ENCODE measurements at places on chromosomes 11 and 22.

DNA sequence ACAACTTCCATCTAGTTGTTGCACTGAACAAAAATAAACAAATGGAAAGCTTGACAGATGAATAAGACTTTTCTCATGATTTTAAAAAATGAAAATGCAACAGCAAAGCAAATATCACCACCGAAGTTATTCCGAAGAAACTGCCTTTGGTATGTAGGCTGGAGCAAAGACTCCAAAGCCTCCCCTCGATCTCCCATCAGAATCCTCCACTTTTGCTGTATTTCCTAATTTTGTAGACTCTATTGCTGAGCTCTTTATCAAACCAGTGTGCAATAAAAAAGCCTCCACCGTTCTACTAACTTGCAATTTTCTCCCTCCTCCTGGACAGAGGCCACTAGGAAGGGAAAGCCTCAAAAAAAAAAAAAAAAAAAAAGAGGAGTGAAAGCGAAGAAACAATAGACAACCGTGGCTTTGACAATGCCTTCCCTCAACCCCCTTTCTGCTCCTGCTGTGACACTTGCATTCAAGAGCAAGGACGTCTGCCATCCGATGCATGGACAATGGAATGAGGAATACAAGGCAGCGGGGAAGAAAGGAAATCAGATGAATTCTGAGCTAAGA is 190.9 kb upstream of the BLID start:
- DNase-seq = no peak

DNA sequence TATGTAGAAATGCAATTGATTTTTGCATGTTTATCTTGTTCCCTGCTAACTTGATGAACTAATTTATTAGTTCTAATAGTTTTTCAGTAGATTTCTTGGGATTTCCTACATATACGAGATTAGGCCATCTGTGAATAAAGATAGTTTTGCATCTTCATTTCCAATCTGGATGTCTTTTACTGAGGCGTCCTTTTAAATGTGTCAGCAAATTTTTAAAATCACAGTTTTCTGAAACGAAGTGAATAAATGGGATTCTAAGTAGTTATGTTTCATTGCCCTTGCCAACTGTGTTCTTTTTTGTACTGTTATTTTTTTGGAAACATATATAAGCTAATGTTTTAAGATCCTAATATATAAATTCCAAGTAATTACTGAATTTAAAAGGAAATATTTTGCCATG is 50.0 kb downstream of the CYP2R1 start:
- no peak for DNase-seq

DNA sequence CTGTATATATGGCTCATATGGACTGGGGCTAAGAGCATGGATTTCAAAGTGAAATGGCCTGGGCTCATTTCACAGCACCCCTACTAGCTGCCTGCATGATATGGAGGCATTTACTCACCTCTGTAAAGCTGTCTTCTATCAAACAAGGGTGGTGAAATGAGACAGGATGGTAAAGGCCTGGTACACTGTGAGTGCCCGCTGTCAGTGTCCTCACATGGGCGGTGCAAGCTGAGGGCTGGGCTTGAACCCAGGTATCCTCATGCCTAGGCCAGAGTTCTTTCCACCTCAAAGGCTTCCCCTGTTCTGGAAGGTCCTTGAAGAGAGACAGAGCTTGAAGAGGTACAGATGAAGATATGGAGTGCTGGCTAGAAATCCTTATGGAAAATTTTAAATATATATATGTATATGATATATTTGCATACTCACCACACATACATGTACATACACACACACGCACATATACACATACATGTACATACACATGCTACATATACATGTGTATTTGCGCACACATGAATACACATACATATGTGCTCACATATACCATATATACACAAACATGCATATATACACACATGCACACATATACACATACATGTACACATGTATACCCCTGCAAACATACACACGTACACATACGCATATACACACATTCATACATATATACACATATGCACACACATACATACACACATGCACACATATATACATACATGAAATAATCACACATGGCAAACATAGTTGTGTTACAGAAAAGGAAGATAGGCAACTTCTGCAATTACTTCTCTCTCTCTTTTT is 44.7 kb downstream of the MICAL2 start:
- no peak for DNase-seq

DNA sequence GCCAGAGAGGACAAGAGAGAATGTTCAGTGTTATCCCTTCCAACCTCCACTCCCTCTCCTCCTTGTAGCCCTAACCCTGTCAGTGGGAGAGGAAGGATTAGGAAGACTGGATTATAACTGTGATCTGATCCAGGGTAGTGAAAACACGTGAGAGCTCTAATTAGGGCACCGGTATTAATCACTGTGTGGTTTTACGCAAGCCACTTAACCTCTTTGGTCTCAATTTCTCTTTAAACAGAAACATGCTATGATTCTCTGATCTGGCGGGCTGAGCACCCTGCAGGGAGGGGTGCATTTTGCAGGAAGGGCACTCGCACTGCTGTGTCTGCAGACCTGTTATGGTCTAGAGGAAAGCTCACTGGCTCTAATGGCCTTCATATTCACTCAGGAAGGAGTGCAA is 11.5 kb downstream of the RPL27A start:
- no peak for DNase-seq

GRCh38 chr22:39435616-39436015 is 21.2 kb upstream of the MGAT3 start:
- no peak for DNase-seq

DNA sequence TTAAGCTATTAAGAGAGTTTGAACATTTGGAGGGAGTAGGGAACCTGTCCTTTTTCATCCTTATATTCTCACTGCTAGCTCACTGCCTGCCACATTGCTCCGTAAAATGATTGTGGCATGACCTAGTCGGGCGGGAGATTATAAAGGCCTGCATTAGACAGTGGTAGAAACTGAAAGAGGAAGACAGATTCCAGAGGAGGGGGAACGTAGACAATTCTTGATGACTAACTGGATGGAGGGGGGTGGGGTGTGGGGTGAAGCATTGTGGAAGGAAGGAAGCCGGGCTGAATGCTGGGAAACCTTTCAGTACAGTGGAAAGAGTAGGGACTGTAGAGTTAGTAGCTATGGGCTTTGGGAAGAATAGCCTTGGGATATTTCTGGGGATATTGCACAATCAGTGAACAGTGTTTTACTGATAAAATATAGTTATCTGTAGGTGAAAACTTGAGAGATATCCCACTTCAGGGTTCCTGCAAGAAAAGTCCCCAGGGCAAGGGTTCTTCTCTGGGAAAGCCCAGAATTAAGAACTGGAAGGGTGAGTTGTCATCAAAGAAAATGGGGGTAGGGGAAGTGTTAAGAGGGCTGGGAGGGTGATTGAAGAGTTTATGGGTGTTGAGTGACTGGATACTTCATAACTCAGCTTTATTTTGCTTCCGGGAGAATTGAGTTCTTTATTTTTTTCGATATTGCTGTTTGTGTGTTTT is 2.1 kb downstream of the MED15 start:
- DNase-seq = no peak

DNA sequence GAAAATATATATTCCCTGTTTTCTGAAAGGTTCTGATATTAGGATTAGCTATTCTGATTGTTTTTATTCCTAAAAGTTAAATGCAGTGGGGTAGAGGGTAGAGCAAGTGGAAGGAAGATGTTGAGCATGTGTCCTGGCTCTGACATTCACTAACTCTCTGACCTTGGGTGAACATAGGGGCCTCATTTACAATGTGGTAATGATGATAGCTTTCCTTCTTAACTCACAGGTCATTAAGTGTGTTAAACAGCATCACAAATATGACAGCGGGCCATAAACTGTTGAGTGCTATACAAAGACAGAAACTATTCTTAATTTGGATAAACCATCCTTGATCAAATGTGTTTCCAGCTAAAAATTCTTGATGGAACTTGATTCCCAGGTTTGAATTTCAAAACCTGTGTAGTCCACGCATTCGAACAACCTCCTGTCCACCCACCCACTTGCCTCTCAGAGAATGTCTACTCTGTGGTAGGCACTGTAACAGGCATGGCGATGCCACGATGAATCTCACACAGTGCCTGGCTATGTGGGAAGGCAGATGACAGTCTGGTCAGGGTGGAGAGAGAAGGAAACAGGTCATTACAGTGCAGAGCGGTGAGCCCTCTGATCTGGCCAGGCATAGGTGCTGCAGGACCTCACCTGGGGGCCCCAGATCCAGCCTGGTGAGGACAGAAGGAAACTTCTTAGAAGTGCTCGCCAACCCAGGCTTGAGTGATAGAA is 19.3 kb upstream of the PEX26 start:
- DNase-seq = no peak

DNA sequence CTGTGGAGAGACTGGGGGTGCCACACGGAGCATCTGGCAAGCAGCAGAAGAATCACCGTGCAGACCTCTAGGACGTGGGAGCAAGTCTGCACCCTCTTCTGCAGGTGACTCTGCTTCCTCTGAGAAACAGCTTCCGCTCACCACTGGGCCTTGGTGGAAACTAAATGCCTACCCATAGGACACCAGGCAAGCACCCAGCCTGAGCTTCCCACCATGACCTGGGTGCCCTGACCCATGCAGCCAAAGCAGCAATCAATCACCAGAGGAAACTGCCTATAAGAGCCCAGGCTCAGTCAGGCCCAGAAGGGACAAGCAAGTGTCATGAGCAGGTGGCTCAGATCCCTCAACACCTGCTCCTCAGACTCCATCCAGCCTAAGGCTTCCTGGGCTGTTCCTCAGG is 63.4 kb downstream of the IGLL5 start:
- DNase-seq = no peak

- DNase-seq = no peak
These were observed 19.2 kb downstream of the CELF1 start for GRCh38 chr11:47533690-47534151.

GRCh38 chr22:19042285-19043120 is 79.7 kb downstream of the DGCR2 start:
- DNase-seq = no peak

All from epithelial cell of prostate (primary cell).